ENCODE measurements at places on chromosomes 3 and 15.

DNA sequence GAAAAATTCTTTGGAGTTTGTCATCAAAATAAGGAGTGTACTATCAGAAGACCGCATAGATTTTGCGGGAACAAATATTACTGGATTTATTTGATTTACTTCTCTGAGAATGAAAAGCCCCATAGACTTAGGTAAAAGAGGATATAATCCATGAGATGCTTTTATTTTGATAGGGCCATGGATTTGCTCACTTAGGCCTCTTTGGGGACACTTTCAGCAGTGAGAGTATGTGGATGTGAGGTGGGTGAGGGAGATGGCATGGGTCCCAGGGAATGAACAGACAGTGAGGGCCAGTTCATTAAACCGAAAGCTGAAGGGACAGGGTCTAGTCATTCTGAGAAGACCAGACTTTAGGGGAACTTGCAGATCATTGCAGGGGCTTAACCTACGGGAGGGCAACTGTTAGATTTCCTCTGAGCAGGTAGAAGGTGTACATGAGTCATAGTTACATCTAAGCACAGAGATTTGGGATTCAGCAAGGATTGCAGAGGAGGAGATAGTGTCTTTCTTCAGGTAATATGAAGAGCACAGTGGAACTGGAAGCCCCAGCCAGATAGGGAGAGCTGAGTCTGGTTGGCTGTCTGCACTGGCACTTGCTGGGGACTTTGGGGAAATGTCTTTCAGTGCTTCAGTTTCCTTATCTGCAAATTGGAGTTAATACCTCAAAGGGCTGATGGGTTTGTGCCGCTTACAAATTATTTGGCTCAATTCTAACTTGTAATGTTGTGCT is 30.8 kb downstream of the SH3GL3 start:
- DNase-seq = no peak

GRCh38 chr3:151144760-151145159 is 58.3 kb downstream of the GPR171 start:
- DNase-seq = no peak

GRCh38 chr3:197003461-197004385 is 25.9 kb downstream of the MELTF start:
- no peak for DNase-seq

DNA sequence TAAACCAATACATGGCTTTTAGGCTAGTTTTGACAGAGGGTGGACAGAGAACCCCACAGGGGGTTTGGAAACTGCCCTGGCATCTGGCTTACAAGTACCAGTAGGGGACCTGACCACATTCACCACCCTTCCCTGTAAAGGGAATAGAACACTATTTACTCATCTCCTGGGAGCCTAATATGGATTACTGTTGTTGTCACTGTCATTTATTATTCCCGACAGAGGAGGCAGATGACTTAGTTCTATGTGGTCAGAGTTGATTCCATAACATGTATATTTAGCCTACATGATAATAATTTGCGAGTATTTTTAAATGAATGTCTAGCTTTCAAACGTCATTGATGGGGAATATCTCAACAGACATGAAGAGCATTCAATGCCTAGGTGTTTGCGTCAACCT is 15.9 kb downstream of the ZBTB38 start:
- no peak for DNase-seq

GRCh38 chr3:149234671-149235245 is 13.1 kb upstream of the CP start:
- no peak for DNase-seq

DNA sequence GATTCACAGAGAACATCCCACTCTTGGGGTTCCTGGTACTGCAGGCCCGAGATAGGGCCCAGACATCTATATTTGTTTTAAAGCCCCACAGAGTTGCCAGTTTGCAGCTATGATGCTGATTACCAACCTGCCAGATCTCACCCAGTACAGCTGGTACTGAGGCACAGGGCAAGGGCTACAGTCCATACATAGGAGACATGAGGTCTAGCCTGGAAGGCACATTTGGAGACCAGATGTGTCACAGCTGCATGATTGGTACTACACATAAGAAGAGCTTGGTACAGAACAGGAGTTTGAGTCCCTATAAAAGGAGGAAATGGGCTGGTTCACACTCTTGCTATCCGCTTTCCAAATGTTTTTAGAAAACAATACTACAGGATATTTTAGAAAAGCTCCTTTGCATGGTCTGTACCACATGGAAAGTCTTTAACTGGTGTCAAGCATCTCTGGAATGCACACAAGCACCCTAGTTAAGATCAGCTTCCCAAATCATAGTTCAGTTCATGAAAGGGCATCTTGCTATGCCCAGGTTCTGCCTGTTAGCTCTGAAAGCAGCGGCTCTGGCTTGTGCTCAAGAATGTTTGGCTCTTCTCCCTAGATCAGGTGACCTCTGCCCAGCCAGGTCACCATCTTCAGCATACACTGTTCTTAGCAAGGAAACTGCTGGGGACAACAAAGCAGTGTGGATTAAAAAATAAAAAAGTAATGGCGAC is 20.6 kb downstream of the MTMR14 start:
- no peak for DNase-seq

DNA sequence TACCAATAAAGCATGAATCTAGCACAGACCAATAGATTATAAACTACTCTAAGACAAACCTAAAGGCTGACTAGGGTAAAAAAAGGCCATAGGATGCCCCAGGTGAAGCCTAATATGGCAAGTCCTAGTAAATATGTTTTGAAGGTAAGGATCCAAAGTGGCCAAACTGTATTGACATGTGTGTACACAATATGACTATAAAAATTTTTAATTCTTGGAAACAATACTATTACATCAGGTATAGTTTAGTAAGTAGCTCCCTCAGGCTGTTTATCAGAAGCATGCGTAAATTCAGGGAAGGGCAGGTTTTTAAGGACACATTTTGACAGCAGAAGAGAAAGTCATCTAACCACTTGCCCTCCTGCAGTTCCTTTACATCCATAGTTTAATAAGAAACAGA is 18.8 kb downstream of the GNB4 start:
- no peak for DNase-seq

DNA sequence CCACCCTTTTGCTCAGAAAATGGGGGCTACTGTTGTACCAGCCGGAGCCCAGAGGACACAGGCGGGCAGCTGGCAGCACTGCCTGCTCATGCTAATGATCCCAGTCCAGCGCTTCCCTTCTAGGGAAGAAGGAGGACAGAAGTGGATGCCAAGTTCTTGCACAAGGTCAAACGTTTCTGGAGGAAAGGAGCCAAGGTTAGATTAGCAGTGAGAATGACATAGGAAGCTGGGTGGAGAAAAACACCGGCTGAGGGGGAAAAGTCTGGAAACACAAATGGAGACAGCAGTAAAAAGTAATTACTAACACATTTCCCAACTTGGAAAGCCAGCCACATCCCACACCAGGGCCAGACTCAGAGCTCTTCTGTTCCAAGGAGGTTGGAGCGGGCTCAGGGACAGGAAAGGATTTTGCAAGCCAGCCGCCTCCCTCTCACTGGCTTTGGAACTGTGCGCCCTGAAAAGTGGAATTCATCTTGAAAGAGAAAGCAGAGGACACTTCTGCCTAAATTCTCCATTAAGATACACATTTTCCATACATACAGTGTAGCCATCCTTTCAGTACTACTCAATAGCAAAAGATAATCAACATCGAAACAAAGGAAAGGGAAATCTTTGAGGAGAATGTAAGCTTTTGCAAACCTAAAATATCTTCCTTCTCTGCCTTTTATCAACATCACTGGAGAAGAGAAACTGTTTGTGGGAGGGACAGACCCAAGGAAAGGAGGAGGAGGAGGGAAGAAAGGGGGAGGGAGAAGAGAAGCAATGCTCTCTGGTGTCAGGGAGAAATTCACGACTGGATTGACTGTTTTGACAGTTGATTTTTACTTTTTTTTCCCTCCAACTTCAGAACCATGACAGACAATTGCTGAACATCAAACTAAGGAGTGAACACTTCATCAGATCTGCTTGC is 133.6 kb downstream of the CD47 start:
- DNase-seq = no peak

GRCh38 chr3:136624894-136625815 is 127.0 kb downstream of the STAG1 start:
- DNase-seq = no peak

DNA sequence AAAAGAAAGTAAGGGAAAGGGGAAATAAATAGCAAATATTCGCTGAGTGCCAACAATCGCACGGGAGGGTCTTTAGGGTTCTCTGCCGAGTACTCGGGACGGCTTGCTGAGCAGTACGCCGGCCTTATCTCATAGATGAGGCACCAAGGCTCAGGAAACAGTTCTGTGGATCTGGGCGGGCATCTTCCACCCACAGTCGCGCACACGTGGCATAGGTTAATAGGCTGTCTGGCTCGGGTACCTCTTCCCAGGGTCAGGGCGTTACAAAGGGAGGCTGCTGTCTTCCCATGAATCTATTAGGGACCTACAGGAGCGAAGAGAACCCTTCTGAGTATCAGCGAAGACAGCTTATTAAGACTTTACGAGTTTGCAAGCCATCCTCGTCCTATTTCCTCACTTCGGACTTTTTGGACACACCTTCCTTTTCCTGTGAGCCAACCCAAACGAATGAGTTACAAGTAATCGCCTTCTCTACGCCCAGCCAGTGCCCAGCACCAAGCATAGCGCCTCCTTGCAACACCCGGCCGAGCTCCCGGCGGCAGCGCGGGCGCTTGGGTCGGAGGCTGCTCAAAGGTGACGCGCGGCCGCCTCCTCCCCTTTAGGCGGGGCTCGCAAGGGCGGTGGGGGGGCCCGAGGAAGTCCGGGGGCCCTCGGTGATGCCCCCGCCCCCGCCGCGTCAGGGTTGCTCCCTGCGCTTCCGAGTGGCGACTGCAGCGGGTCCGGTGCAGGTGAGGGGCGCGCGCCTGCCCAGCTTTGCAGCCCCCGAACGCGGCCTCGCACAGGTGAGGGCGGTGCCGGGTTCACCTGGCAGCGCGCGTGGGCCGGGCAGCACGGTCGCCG is at the start of gene MCTP2:
MCTP2 (plus strand) TSS at position 679 of the 840 bp plus-strand sequence. CDS start 66,705 bp downstream, outside the sequence.
- no peak for DNase-seq

DNA sequence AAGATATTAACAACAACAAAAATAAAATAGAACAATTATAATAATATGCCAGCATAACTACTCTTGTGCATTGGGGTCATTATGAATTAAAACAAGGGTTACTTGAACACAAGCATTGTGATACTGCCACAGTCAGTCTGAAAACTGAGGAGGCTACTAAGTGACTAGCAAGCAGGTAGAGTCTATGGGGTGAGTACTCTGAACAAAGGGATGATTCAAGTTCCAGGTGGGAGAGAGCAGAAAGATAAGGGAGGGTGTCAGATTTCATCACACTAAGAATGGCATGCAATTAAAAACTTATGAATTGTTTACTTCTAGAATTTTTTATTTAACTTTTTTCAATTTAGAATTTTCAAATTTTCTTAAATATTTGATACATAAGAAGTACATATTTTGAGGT is 754.4 kb upstream of the GOLIM4 start:
- no peak for DNase-seq

GRCh38 chr3:114756506-114757279 is 390.4 kb downstream of the ZBTB20 start:
- no peak for DNase-seq

DNA sequence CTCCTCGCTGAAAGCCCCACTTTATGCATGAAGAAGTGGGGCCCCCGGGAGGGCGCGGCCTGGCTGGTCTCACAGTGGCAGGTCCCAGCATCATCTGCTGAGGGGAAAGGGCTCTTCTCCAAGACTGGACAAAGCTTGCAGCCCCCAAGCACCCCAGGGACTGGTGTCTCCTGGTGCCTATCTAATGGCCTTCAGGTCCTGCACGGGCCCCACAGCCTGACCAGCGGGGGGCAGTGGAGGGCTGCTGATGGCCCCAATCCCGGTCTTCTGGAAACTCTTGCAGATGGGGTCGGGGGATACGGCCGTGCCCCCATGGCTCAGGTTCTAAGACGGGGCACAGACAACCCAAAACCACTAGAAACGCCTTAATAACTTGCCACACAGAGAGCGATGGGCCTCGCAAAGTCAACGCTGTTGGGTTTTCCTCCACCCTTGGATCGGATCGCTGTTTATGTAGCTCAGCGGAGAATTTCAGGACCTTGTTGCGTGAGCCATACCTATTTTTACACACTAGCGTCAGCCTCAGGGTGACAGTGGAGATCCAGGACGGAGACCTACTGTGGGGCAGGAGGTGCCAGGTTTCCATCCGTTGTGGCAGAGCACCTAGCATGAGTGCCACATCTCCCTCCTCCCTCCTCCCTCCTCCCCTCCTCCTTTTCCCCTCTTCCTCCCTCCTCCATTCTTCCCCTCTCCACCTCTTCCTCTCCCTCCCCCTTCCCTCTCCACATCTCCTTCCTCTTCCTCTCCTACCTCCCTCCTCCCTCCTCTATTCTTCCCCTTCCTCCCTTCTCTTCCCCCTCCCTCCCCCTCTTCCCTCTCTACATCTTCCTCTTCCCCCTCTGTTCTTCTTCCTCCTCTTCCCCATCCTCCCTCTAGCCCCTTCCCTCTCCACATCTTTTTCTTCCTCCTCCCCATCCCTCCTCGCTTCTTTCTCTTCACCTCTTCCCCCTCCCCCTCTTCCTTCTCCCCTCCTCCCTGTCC is 79.3 kb upstream of the ALDH1L1 start:
- no peak for DNase-seq

DNA sequence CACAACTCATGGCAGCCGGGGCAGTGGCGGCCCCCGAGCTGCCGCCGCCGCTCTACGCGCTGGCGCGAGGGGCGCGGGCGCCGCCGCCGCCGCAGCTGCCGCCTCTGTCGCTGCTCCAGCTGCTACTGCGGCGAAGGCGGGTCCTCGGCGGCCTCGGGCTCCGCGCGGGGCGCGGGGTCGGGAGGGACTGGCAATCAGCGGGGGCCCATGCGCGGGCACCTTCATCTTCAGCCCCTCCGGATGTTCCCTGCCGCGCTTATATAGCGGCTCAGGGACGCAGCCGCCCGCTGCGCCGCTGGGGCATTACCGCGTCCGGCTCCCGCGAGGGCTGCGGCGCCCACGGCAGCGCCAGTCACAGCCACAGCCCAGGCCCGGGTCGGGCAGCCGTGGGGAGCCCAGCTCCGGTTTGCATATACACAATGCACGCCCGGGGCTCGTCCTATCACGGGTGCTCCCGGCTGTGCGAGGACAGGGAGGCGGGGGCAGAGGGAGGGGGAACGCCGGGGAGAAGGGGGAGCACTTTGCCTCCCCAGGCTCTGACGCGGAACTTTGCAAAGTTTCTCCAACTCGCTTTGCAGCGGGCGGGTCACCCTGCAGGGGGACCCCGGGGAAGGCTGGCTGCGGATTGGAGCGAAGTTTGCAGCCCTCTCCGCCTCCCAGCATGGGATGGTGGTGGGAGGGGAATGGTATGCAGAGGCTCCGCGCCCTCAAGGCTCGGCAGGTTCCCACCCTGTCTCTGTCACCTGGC is at the start of gene VGLL3:
VGLL3 (minus strand) TSS at position 416 of the 748 bp plus-strand sequence; CDS start at position 10, 406 bp downstream.
- DNase-seq = no peak

GRCh38 chr3:119080364-119080763 is 45.7 kb upstream of the IGSF11 start:
- no peak for DNase-seq

- DNase-seq = no peak
Observed at GRCh38 chr15:101182215-101182614, 69.6 kb downstream of the CHSY1 start.

- DNase-seq = no peak
Observed at GRCh38 chr3:11592445-11593298, 51.0 kb downstream of the VGLL4 start.

- no peak for DNase-seq
Observed at GRCh38 chr15:98012354-98012753, 51.9 kb downstream of the ARRDC4 start.

GRCh38 chr3:186609247-186609868 is 3.5 kb upstream of the AHSG start:
- no peak for DNase-seq

Measured in SIG-M5 (cell line).